ENCODE measurements at places on chromosomes 2 and 18.

DNA sequence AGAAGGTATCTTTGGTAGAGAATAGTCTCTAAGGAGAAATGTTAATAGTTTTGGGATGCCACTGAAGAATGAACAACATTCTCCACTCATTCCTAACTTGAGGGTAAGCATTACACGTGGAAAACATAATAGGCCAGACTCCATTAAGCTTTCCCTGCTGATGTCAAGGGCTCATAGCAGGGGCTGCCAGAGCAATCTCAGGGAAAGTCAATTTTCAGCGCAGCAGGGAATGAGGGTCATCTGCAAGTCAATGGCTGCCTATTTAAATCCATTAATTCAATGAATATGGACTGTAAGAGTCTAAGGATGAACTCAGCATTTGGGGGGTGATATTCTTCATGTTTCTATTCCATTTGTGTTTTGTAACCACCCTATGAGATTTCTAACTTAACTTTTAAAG, 144.2 kb upstream of the ARL4C start:
- no peak for DNase-seq

GRCh38 chr2:222307143-222307756, 8.5 kb upstream of the PAX3 start:
- DNase-seq: no peak

DNA sequence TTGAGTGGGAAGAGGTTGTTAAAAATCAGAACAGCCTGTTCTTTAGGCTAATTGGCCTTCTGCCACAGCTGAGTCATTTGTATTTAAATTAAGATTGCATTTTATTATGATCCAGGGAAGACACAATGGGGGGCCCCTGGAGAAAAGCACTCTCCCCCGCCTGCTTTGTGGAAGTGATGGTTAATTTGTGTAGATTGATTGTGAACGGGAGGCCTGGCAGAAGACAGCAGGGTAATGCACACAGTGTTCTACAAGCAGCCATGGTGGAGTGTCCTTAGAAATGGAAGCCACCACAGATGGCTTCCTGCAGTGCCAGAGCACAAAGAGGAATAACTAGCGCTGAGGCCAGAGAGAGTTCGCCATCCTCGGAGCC, 19.6 kb downstream of the RAMP1 start:
- DNase-seq: no peak

DNA sequence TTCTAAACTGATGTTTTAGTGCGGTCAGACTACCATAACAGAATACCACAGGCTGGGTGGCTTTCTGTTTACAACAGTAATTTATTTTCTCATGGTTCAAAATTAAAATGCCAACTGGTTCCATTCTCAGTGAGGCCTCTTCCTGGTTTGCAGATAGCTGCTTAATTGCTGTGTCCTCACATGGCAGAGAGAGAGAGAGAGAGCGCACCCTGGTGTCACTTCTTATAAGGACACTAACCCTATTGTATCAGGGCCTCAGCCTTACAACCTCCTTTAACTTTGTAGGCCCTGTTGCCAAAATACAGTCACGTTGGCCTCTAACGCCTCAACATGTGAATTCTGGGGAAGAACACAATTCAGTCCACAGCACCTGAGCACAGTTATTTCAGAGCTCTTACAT, 37.5 kb upstream of the ZNF385B start:
- DNase-seq: no peak

DNA sequence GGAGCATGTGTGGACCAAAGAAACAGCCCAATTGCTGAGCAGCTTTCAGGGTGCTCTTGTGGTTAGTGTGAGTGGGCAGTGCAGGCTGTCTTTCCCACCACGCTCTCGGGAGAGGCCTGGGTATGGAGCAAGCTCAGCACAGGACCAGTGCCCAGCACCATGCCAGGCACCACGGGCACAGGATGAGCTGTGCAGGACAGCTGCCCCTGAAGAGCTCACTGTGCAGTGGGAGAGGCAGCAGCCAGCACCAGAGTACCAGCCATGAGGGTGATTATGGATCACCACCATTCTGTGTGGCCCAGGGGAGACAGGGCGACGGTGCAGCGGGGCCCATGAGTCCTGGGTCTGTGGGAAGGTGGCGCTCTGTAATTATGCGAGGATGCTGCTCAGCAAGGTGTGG, 29.7 kb upstream of the FAHD2A start:
- no peak for DNase-seq

GRCh38 chr2:191314697-191315364, 69.6 kb downstream of the MYO1B start:
- DNase-seq: no peak

GRCh38 chr2:28175028-28175427, 217.6 kb upstream of the FOSL2 start:
- no peak for DNase-seq

GRCh38 chr18:50917021-50917420, 38.1 kb downstream of the ME2 start:
- DNase-seq: no peak

DNA sequence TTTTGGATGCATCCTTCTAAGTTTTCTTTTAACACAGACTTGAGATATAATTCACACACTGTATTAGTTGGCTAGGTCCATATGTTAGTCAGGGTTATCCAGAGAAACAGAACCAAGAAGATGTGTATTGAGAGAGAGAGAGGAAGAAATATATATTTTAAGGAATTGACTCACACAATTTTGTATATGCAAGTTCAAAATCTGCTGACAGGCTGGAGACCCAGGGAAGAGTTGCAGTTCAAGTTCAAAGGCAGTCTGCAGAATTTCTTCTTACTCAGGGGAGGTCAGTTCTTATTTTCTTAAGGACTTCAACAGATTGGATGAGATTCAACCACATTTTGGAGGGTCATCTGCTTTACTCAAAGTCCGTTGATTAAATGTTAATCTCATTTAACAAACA, 23.0 kb upstream of the MRO start:
- DNase-seq: no peak

DNA sequence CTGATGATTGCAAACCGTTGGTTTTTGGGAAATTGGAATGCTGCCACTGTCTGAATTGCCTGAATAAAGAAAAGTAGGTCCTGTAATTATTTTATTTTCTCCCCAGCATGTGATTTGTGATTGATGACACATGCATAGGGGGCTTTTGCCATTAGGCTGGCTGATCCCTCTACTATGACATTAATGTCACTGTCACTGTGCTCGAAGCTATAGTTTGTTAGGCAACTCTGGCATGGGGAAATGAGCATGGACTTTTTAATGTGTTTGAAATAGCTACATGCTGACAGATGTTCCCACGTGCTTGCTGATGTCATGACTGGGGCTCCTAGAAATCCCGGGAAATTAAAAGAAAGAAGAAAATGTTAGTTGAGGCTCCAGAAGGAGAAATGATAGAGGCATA, 99.1 kb downstream of the HRH4 start:
- no peak for DNase-seq

DNA sequence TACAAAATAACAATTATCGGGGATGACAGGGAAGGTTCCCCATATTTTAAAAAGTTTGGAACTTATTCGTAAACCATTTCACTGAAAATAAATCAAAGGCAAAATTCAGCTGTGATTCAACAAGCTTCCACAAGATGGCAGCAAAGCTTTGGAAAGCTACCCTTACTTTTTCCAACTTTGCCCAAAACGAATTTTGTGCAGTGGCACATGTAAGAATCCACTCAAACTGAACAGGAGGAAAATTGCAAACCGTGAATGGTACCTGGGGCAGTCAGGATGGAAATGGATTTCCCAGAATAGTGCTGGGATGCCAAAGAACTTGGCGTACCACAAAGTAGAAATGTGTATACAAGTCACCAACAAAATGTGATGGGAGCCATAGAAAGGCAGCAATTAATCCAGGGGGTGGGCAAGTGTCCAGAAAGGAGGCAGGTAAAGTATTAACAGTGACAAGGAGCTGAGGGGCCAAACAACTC, 10.7 kb downstream of the RPL31 start:
- no peak for DNase-seq

- no peak for DNase-seq
Measured at GRCh38 chr18:67876871-67877270, 360.4 kb upstream of the DSEL start.

GRCh38 chr2:55151733-55152433, 80.2 kb downstream of the CLHC1 start:
- DNase-seq: no peak

DNA sequence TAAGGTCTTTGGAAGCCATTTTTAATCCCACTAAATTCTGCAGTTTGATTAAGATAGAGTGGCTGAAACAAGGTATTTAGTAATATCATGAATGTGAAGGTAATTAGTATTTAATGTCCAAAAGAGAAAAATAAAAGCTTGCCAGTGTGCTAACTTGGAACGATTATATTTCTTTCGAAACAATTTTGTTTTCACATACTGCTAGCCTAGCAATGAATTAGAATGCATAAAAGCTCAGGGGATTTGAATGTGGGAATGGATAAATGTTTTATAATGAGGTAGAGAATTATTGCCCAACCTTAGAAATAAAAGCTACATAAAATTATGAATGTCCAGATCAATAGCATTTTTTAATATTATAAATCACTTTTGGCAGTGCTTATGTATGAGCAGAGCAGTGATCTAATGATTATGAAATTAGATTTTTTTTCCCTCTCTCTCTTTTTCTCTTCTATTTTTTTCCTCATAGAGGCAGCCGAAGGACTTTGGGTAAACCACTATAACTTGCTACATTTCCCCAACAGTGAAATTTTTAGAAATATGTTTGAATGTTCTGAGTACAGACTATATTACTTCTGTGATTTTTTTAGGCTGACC, 75.5 kb downstream of the PLCL1 start:
- DNase-seq: no peak

GRCh38 chr2:217807753-217808152, 195.0 kb downstream of the TNS1 start:
- DNase-seq: no peak

DNA sequence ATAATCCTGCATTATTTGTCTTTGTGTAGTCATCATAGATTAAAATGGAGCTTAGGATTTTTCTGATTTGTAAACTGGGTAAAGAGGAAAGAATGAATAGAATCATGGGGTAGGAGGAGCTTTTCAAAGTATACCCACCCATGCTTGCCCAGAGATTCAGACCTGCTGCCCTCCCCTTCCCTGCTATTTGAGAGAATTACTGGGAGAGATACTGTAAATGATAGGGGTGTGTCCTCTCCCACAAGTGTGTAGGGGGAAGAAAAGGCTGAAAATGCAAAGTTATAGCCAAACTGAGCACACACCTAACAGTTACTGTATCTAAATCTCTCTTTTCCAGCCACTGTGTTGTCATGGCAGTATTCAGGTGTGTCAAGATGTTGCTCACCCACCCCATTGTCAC, 21.5 kb upstream of the DYNC2LI1 start:
- no peak for DNase-seq

DNA sequence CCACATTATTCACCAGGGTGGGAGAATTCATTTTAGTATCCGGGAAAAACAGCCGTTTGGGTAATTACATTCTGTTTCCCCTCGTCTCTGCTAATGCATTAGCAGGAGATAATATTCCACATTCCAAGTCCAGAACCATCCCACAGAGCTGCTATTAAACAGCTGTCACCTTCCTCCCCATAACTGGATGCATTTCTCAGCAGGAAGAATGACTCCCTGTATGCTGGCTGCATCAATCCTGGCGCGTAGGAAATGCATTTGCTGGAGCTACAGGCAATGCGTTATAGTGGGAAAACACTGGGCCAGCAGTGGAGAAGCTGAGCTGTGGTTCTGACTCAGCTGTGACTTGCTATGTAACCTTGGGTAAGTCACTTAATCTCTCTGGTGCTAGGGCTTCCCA, 246.0 kb downstream of the CLIP4 start:
- DNase-seq: no peak

GRCh38 chr18:22840606-22841144, 92.5 kb upstream of the RBBP8 start:
- DNase-seq: no peak

DNA sequence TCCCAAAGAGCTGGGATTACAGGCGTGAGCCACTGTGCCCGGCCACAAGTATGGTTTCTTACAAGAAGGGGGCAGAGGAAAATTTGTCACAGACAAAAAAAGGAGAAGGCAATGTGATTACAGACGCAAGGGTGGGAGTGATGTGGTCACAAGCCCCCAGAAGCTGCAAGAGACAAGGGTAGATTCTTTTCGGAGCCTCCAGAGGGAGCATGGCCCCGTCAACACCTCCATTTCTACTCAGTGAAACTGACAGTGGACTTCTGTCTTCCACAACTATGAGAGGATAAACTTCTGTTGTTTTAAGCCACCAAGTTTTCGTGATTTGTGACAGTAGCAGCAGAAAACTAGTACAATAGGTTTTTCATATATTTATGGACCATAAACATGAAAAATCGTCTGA, 2.1 kb upstream of the TCF7L1 start:
- DNase-seq: no peak

DNA sequence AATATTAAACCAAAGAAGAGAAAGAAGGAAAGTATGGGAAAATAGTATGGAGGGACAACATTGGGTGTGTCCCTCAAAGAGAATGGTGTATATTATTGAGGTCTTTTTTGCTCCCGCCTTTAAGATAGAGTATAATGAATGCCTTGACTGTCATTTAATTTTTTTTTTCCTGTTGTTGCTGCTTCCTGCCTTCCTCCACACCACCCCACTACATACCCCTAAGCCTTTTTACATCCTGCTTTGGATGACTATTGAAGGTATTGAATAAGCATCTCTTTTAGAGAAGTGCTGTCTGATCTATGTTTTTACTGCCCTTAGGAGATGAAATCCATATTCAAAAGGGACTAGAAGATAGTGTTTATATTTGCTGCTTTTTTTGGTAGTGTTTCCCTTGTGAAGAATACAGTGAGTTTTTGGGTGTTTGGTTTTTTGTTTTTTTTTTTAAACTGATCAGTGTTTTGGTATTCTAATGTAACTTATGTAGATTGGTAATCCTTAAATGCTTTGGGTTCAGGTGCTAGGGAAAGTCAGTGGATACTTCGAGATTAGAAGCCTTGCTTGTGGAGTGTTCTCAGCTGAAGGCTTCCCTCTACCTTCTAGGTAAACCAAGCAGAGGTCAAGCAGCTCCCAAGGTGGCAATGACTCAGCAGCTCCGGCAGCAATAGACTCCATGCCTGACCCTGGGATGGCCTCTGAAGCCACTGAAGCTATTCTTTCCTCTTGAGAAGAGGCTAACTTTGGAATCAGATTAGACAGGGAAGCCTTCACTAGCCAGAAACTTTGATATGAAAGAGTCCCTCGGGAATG, 5.0 kb downstream of the FZD7 start:
- no peak for DNase-seq

DNA sequence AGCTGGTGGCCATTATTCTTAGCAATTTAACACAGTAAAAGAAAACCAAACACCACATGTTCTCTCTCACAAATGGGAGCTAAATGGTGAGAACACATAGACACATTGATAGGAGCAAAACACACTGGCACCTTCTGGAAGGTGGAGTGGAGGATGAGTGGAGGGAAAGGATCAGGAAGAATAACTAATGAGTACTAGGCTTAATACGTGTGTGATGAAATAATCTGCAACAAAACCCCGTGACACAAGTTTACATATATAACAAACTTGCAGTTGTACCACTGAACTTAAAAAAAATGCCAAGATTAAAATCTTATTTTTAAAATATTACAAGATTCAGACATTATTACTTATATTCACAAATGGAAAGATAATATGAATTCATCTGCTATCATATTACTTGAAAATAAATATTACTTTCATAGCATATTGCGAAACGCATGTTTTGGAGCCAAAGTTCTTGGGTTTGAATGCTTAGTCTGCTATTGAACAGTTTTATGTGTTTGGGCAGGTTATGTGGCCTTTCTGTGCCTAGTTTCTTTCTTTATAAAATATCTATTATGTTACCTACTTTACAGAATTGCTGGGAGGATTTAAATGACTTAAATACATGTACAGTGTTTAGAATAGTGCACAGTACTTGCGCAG, 20.5 kb downstream of the ANKRD62 start:
- DNase-seq: no peak
